Choroid plexus epithelial cell (primary cell): ENCODE measurements at places on chromosomes 3 and 15.
A peak's percentile ranks its signal among the peaks of the same experiment; 100 is the strongest.

GRCh38 chr3:9617056-9617455 is 32.2 kb upstream of the MTMR14 start:
- DNase-seq: no peak

- no peak for DNase-seq
Observed at GRCh38 chr3:182384221-182384620, 409.1 kb upstream of the ATP11B start.

DNA sequence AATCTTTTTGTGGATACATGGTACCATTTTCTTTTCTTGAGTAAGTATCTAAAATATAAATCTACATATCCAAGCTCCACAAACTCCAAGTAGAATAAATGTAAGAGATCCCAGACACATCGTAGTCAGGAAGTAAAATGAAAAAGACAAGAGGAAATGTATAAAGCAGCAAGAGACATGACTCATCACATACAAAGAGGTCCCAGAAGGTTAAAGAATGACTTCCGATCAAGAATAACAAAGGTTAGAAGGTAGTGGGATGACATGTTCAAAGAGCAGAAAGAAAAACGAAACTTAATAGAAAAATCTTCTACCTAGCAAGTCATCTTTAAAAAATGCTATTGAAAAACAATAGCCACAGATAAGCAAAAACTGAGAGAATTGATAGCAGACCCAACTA is 705.8 kb downstream of the NR2F2 start:
- peak; percentile 41 for DNase-seq

DNA sequence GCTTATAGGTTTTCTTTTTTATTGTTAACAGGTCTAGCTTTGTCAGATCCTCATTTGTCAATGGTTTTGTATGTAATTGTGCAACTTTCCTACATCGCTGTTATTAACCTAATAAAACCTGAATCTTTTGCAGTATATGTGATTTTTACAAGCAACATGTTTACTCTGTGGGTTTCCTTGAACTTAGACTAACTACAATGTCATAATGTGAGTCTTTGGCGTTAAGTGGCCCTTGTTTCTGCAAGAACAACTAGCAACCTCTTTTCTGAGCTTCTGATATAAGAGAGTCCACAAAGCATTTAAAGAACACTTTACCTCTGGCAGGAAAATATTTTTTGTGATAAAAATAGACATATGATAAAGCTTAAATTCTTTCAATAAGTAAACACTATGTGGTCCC is 230.3 kb upstream of the CFAP20DC start:
- no peak for DNase-seq

GRCh38 chr3:9101286-9101685 is 138.0 kb upstream of the RAD18 start:
- no peak for DNase-seq

DNA sequence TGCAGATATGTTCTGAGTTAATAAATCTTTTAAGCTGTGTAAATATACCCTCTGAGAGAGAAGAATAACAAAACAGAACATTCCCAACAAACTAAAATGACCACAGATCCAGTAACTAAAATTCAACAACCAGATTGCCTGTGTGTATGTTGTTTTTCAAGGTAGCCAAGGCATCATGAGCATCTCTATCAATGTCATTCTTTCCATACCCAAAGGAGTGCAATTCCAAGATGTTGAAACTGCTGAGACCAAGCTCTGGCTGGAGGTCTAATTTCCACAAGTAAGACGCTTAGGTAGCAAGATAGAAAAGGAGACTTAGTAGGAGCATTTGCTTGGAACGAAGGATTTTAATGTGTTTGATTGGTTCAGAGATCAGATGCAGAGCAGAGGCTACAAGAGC is 276.3 kb downstream of the RBMS3 start:
- peak; percentile 17 for DNase-seq

DNA sequence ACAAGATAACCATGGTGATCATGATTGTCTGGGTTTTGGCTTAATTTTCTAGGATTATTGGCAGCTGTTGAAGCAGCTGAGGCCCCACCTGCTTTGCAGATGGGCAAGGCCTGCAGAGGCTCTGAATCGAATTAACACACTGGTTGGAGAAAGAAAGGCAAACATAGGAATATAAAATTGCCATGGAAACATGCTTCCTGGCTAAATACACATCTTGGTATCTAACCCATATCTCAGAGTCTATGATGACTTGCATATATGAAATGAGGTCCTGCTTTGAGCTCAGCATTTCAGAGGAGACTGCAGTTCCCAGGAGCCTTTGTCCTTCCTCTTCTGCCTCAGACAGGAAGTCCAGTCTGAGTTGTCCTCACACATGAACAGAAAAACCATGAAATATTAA is 24.3 kb upstream of the SV2B start:
- DNase-seq: no peak

GRCh38 chr3:194622621-194623340 is 10.4 kb downstream of the TMEM44 start:
- DNase-seq: no peak
